ENCODE measurements at places on chromosomes 13 and 19. TPM values are rescaled to one million over a fixed set of nuclear protein-coding genes. Genes with fewer than 3 reads are reported as not detected.
A peak's percentile ranks its signal among the peaks of the same experiment; 100 is the strongest.

DNA sequence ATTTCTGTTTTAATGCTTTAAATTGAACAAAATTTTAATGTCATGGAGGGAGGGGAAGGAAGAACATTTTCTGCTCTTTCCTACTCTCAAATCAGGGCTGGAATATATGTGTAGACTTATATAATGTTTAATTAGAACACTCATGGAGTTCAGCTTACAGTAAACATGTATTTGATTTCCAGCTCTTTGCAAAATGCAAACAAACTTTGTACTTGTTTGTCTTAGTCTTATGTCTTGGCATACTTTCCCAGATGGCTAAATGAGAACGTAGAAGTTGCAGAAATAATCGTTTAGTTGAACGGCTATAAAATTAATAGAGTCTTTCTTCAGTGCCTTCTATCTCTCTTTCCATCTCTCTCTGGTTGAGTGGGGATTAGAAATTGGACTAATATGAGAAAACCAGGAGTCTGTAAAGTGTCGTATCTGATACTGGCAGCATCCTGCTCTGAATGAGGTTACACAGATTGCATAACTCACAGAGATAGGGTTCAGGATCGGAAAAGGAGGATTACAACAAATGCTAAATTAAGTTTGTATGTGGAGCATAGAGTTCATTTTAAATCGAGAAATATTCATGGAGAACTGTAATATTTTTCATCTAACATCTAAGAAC is 82.3 kb downstream of the FGF9 start:
- no peak overlapping the region for H3K4me3 ChIP-seq
- DNase-seq = no peak
- H3K27me3 ChIP-seq = no peaks in the 10 kb centered on the region
- no peaks in the 10 kb centered on the region for H3K36me3 ChIP-seq
- no peak overlapping the region for H3K27ac ChIP-seq

DNA sequence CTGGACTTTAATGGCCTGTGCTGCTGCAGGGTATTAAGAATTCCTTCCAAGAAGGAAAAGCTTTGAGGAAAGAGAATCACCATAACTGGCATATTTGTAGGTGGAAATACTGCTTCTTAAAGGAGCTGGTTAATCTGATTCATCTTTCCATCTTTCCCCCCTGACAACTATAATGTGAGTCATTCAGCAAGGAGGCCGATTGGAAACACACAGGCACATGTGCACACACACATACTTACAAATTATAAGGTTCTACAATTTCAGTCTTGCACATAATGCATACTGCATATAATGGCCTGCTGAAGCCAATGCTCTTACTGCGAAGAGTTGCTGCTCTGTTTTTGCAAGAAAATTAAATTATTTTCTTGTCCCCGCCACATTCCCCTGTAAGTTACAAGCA is 78.8 kb upstream of the TPP2 start:
- H3K4me1 ChIP-seq = no peaks in the 10 kb centered on the region
- H3K36me3 ChIP-seq = no peaks in the 10 kb centered on the region
- no peak overlapping the region for H3K27ac ChIP-seq
- no peak overlapping the region for H3K4me3 ChIP-seq
- DNase-seq = no peak
- H3K27me3 ChIP-seq = no peaks in the 10 kb centered on the region

DNA sequence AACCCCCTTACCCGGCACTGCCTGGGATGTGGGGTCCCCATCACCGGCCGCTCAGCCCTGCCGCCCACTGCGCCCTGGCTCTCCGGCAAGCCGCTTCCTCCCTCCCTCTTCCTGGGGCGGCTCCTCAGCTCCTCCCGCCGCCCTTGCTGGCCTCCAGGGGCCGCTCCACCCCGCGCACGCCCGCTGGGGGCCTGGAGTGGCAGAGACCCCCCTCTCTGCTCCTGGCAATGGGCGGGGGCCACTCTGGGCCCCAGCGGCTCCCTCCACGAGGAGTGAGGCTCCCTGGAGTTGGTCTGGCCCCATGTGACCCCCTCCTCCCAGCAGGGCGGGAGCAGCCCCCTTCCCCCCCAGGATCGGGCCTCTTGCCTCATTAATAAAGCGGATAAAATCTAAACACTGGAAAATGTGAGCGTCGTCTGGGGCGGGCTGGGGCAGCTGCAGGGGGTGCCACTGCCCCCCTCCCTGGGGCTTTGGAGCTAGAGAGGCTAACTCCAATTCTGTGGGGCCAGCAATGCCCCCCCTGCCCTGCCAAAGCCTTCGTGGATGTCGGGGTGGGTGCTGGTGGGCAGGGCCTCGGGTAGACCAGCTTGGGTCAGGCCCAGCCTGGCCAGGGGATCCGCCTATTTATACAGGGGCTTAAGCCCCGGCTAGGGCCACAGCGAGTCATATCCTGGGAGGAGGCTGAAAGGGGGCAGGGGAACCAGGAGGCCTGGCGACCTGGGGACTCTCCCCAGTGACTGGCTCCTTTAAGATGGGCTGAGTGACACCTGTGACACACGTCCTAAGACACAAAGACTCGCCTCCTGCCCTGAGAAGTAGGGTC is at the start of gene PTGER1:
Gene PTGER1 (minus strand): TSS at position 104 of the 823 bp plus-strand sequence. CDS start 1,034 bp downstream, outside the sequence.
- no peak for DNase-seq
- H3K27me3 ChIP-seq = no peaks in the 10 kb centered on the region
- peaks cover 5% of the 10 kb centered on the region for H3K36me3 ChIP-seq
- peaks cover 7% of the 10 kb centered on the region for H3K4me1 ChIP-seq
- H3K27ac ChIP-seq = peak within 1 kb of the TSS; percentile 32

DNA sequence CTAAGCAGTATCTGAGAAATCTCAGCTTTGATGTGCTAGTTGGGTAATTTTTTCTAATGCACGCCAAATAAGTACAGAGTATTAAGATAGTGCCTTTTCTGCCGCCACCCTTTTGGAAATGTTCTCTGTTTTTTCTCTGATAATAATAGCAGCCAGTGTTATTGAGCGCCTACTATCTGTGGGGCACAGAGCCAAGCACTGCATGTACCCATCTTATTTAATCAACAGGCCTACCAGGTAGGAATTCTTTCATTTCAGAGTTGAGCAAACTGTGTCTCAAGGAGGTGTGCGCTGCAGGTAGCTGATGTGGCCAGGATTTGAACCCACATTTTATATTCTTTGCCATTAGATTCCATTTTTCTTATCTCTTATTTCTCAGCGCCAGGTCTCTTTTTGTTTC is 1.4 kb downstream of the EPN1 start:
- DNase-seq = no peak
- H3K27me3 ChIP-seq = no peaks in the 10 kb centered on the region
- H3K27ac ChIP-seq = no peak overlapping the region

- no peak overlapping the region for H3K27ac ChIP-seq
- no peaks in the 10 kb centered on the region for H3K36me3 ChIP-seq
- no peak for DNase-seq
- H3K4me3 ChIP-seq = no peak overlapping the region
Observed at GRCh38 chr19:42051166-42052115, 18.6 kb downstream of the GRIK5 start.

- no peak overlapping the region for H3K4me3 ChIP-seq
- H3K27me3 ChIP-seq = no peaks in the 10 kb centered on the region
- no peaks in the 10 kb centered on the region for H3K36me3 ChIP-seq
Observed at GRCh38 chr13:108572782-108573211, 56.6 kb upstream of the MYO16 start.

DNA sequence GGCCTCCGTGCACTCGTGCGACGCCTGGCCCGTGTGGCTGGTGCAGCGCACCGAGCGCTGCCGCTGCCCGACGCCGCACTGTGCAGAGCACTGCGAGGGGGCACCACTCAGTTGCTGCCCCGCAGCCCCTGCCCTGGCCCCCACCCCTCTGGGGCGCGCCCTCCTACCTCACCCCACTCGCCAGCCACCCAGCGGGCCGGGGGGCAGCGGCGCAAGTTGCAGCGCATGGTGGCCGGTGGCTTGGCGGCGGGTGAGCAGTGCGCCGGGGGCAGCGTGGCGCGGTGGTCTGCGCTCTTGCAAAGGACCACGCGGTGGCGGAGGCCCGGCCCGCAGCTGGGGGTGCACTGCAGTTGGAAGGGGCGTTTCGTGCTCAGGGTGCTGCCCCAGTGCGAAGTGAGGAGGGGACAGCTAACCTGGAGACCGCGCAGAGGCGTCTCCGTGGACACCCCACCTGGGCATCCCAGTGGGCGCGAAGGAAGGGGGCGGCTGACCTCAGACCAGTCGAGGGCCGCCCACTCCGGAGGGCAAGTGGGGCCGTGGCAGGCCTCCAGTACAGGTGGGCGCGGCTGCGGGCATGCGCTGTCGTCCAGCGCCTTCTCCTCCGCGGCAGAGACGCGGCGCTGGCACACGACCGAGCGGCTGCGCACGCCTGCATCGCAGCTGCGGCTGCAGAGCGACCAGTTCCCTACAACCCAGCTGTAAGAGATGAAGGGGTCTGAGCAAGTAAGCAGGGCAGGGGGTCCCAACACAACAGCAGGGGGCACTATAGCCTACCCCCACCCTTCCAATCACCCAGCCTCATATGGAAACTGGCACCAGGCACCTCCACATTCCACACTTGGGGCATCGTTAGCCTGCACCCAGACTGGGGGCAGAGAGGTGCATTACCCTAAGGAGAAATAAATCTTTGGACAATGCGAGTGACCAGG is 8.0 kb upstream of the MYO1F start:
- peaks cover 4% of the 10 kb centered on the region for H3K27me3 ChIP-seq
- H3K27ac ChIP-seq = no peak overlapping the region
- peaks cover 7% of the 10 kb centered on the region for H3K36me3 ChIP-seq
- no peak for DNase-seq

DNA sequence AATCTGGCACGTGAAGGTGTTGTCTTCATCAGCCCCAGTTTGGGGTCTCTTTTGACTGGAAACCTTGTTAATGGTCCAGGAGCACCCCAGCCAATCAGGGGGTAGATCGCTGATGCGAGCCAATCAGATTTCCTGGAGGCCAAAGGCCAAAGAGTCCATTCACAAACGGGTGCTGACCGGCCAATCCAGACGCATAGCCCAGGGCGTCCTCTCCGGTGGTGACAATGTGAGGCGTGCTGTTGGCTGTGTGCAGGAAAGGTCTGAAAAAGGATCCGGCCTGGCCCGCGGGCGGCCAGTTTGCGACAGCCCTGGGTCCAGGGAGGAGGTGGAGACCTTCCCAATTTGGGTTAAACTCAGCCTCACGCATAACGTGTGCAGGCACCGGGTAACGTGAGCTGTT is 3.1 kb downstream of the MAST3 start:
- DNase-seq = no peak
- H3K27ac ChIP-seq = no peak overlapping the region
- peaks cover 11% of the 10 kb centered on the region for H3K4me1 ChIP-seq
- H3K4me3 ChIP-seq = no peak overlapping the region
- H3K36me3 ChIP-seq = no peaks in the 10 kb centered on the region
- H3K27me3 ChIP-seq = no peaks in the 10 kb centered on the region

DNA sequence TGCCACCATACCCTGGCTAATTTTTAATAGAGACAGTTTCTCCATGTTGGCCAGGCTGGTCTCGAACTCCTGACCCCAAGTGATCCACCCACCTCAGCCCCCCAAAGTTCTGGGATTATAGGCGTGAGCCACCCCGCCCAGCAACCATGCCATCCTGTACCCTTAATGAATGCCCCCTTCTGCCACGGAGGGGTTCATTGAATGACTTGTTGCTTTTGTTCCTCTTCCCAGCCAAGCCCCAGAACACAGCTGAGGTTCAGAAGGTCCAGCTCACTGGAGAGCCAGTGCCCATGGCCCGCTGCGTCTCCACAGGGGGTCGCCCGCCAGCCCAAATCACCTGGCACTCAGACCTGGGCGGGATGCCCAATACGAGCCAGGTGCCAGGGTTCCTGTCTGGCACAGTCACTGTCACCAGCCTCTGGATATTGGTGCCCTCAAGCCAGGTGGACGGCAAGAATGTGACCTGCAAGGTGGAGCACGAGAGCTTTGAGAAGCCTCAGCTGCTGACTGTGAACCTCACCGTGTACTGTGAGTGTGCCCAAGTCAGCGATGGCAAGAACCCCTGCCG is 6.0 kb downstream of the PVR start:
- no peaks in the 10 kb centered on the region for H3K27me3 ChIP-seq
- H3K27ac ChIP-seq = no peak overlapping the region
- H3K4me1 ChIP-seq = no peaks in the 10 kb centered on the region
- H3K4me3 ChIP-seq = no peak overlapping the region

- DNase-seq = no peak
- no peaks in the 10 kb centered on the region for H3K4me1 ChIP-seq
- no peak overlapping the region for H3K4me3 ChIP-seq
Observed at GRCh38 chr13:34748596-34748995, 193.5 kb upstream of the NBEA start.

GRCh38 chr19:50268041-50268440 is 61.1 kb downstream of the KCNC3 start:
- DNase-seq = no peak
- H3K4me1 ChIP-seq = no peaks in the 10 kb centered on the region
- no peaks in the 10 kb centered on the region for H3K27me3 ChIP-seq
- H3K4me3 ChIP-seq = no peak overlapping the region
- no peak overlapping the region for H3K27ac ChIP-seq

GRCh38 chr19:13119627-13120026 is 1.6 kb downstream of the NACC1 start:
- no peak for DNase-seq
- peak overlapping the region; percentile 52 for H3K27ac ChIP-seq
- H3K4me3 ChIP-seq = peak overlapping the region; percentile 72
- peaks cover 8% of the 10 kb centered on the region for H3K4me1 ChIP-seq

DNA sequence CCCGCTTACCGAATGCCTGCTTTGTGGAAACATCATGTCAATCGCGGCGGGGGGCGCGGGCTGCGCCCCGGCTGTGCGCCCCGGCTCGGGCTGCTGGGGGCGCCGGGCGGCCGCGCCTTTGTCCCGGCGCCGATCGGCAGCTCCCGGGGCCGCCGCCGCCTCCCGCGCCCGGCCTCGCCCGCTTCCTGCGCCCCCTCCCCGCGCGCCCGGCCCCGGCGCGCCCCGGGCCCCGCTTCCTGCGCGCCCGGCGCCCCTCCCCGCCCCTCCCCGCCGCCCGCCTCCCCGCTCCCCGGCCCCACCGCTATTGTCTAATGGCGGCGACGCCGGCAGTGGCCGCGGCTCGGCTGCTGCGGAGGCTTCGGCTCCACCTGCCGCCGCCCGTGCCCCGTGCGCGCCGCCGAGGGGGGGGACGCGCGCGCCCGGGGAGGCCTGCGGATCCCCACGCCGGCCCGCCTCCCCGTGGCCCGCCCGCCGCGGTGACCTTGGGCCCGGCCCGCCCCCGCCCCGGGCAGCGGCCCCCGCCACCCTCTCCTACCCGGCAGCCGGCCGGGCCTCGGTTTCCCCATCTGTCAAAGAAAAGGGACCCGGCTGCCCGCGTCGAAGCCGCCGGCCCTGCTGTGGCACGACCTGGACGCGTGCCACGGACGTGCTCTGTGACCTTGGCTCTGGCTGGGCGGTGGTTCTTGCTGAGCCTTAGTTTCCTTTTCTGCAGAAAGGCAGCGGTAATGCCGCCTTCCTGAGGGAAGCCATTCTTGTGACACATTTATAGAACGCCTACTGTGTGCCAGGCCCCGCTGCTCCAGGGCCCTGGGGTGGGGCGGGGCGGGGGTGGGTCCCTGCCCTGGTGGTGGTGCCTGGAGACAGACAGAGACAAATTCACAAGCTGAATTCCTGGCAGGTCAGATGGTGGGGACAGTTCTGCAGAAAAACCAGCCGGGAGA is at the start of gene TLE5:
Gene TLE5 (minus strand): TSS at position 331 of the 941 bp plus-strand sequence. CDS start 295 bp downstream, at position 36.
- no peak for DNase-seq
- peaks cover 6% of the 10 kb centered on the region for H3K4me1 ChIP-seq
- H3K27ac ChIP-seq = peak within 1 kb of the TSS; percentile 100
- peak within 1 kb of the TSS; percentile 90 for H3K4me3 ChIP-seq
- H3K36me3 ChIP-seq = no peaks in the 10 kb centered on the region
- no peaks in the 10 kb centered on the region for H3K27me3 ChIP-seq

Gene ZNF835
- 7.0 TPM for total RNA-seq

Gene SIAH3
- under 0.01 TPM for total RNA-seq

Gene FGF22
- total RNA-seq = 0.48 TPM

Gene ZNF320
- 15.2 TPM for total RNA-seq

Gene ZNF121
- 55.9 TPM for total RNA-seq

Gene TGFBR3L
- total RNA-seq = 2.3 TPM

Gene IRS2
- 25.8 TPM for total RNA-seq

Gene ZNF823
- total RNA-seq = 13.1 TPM

Gene DCT
- total RNA-seq = 0.66 TPM
